ENCODE measurements at places on chromosomes 3 and 15.

- no peak for DNase-seq
These were observed 441 bp downstream of the CEP70 start for GRCh38 chr3:138593488-138594149.

- DNase-seq = no peak
These were observed 22.6 kb downstream of the TGFBR2 start for GRCh38 chr3:30628901-30629590.

- DNase-seq = no peak
These were observed 130.4 kb upstream of the SLC7A14 start for GRCh38 chr3:170716172-170716805.

- no peak for DNase-seq
These were observed 54.7 kb downstream of the TRPM1 start for GRCh38 chr15:31046759-31047359.

- DNase-seq = no peak
These were observed 27.5 kb upstream of the EOMES start for GRCh38 chr3:27749643-27750042.

DNA sequence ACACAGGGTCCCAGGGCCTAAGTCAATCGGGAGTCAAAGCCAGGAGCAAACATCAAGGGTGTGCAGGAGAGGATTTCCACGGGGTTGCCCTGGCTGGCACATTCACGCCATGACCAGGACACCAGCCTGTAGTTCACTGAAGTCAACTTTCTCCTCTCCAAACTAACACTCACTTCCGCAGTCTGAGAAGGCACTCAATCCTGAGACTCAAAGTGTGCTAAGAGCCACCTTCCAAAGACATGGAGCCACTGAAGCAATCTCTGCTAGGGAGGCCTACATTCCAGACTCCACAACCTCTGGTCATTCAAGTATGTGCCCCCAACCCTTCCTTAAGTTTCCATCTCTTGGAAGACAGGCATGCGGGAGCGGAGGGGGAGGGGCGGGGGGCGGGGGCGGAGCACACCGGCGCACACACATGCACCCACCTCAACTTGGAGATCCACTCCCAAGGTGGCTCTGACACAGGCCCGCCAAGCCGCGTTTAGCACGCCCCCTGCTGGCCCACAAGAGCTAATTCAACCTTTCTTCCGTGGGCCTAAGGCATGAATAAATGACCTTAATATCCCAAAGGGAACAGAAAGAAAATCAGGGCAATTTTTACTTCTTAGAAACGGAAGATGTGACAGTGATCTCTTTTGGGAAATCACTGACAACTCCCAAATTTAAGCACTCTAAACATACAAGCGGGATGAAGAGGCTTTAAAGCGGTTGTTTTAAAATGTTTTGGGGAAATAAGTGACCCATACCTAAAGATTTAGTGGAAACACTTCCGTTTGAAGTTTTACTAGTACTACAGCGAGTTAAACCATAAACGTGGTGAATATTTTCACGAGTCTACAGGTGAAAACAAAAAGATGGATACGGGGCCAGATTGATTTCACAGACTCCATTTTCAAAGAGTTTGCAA is 162.5 kb upstream of the CHRNA7 start:
- DNase-seq = peak; percentile 29

DNA sequence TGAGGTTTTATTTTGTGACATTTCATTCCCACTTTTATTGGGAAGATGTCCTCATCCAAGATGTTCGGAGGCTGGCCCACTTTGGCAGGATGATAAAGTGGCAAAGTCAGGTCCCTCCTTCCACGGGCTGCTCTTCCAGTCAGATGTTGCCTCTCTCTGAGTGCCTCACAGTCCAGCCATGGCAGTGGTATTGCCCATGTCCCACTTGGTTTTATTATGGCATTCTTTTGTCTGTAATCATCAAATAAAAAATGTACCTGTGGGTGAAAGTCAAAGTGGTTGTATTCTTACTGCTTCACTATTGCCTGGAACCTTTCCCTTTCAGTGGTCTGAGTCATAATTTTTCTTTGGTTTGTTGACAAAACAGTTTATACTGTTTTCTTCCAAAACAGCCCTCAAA is 20.2 kb downstream of the ARNT2 start:
- DNase-seq = no peak

GRCh38 chr3:30577788-30578187 is 28.6 kb upstream of the TGFBR2 start:
- no peak for DNase-seq

- DNase-seq = no peak
These were observed 55.5 kb downstream of the ITGB5 start for GRCh38 chr3:124831628-124832199.

GRCh38 chr3:57397175-57398026 is 104.9 kb upstream of the ASB14 start:
- peak; percentile 0 for DNase-seq

GRCh38 chr15:74520407-74520806 is 20.6 kb upstream of the ARID3B start:
- no peak for DNase-seq

DNA sequence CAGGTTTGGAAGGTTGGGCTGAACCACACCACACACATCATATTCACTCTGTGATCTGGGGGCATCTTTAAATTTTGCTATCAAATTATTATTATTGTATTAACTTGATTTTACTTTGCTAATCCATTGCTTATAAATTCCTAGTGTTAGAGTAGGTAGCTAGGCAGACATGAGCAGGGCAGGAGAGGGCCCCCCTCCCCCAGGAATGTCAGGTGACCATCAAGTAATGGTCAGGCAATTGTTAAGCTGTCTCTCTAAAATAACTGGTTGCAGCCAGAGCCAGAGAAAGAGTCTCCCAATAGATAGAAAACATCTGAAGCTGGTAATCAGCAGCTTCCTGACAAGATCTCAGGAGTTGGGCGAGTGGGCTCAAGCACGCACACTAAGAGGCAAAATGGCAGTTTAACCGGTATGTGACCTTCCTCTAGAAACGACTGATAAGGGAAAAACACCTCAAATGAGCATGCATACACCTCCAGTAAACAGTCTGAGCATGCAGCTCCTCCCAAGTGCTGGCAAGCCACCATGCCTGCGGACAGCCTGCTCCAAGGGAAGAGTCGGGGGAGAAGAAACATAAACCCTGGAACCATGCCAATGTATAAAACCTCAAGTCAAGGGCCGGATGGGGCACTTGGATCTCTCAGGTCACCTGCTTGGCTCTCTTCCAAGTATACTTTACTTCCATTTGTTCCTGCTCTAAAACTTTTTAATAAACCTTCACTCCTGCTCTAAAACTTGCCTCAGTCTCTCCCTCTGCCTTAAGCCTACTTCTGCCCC is 3.1 kb upstream of the CXCR6 start:
- no peak for DNase-seq

DNA sequence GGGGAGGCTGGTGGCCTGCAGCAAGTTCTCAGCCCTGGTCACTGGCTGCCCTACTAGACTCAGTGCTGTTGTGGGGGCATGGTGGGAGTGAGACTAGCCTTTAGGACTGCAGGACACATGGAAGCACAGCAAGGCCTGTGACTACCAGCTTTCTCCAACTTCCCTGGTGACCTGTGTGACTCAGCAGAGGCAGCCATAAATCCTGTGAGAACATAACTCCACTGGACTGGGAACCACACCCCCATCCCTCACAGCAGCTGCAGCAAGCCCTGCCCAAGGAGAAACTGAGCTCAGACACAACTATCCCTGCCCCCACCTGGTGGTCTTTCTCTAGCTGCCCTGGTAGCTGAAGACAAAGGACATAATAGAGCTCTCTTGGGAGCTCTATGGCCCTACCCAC is 111.3 kb downstream of the DCLK3 start:
- DNase-seq = no peak

GRCh38 chr3:133055339-133055738 is 17.1 kb downstream of the TMEM108 start:
- DNase-seq = no peak

All from amygdala (tissue), 56 donors.